ENCODE measurements at places on chromosomes 2 and 18.

DNA sequence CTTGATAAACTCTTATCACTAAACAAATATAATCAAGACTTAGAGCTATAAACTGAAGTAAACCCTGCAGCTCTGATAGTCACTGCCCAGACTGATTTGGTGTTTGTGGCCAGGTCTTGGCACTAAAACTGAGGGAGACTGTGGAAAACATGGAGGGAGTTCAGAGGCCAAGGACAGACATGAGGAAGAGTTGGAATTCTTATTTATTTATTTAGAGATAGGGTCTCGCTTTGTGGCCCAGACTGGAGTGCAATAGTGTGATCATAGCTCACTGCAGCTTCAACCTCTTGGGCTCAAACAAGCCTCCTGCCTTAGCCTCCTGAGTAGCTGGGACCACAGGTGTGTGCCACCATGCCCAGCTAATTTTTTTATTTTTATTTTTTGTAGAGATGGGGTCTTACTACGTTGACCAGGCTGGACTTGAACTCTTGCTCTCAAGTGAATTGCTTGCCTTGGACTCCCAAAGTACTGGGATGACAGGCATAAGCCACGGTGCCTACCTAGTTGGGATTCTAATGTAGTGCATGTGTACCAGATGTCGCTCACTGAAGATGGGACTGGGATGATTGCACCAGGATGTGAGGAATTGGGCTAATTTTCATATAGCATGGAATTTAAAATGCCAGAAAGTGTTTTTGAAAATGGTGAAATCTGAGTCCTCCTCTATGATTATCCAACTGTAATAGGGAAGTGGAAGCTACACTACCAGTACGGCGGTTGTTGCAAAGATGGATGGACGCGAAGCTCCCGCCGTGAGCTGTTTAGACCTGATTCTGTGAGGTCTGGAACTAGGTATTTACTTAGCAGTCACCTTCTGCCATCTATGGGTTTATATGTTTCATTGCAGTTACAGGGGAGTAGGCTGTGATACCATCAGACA lies 52.7 kb upstream of the CTLA4 start:
- DNase-seq, result peak; percentile 80

DNA sequence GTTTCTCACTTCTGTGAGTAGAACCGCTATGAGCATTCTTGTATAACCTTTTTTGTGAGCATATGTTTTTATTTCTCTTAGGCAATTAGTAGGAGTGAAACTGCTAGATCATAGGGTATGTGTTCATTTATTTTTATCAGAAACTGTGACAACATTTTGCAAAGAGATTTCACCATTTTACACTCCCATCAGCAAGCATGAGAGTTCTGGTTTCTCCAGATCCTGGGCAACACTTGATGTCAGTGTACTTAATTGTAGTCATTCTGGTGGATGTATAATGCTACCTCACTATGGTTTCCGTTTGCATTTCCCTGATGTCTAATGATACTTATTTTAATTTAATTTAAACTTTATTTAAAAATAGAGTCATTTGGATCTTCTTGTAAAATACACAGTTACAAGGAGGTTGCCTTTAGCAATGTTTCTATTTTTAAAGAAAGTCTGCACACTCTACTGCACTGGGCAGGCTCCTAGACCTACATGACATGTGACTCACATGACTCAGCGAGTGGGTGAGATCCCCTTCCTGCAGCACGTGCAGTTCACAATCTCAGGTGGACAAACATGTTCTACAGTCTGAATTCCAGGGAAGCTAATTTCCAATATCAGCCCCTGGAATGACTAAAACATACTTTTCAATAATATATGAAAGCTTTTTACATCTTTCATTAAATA lies 127.0 kb upstream of the BCL2L11 start:
- no peak for DNase-seq

GRCh38 chr2:237472187-237472712 lies 14.8 kb upstream of the MLPH start:
- no peak for DNase-seq

GRCh38 chr2:2769481-2770431 lies 438.7 kb upstream of the MYT1L start:
- no peak for DNase-seq

- no peak for DNase-seq
These were observed 71.4 kb downstream of the NFATC1 start for GRCh38 chr18:79467126-79467525.

DNA sequence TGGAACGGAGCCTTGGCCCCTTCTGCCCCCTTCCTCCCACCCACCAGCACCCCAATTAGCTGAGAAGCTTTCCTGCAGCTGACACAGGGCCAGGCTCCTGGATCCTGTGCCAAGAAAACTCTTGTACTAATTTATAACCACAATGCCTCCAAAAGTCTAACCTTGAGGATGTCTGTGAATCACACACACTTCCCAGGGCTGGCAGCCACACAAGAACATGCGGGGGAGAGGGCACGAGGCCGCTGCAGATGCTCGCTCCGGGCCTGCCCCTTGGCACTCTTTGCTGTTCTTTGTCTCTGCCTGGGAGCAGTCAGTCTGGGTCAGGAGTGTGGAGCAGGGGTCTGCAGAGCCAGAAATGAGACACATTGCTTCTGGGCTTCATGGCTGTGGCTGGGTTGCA lies 62.7 kb upstream of the KIF5C start:
- peak; percentile 20 for DNase-seq

- DNase-seq, result no peak
These were observed 8.9 kb upstream of the RPRM start for GRCh38 chr2:153487448-153487847.

- peak; percentile 15 for DNase-seq
These were observed 823 bp upstream of the GORASP2 start for GRCh38 chr2:170928036-170928823.
